ENCODE measurements at places on chromosomes 13 and 19.

- DNase-seq: no peak
Measured at GRCh38 chr13:36548129-36548528, 115.8 kb downstream of the CCNA1 start.

DNA sequence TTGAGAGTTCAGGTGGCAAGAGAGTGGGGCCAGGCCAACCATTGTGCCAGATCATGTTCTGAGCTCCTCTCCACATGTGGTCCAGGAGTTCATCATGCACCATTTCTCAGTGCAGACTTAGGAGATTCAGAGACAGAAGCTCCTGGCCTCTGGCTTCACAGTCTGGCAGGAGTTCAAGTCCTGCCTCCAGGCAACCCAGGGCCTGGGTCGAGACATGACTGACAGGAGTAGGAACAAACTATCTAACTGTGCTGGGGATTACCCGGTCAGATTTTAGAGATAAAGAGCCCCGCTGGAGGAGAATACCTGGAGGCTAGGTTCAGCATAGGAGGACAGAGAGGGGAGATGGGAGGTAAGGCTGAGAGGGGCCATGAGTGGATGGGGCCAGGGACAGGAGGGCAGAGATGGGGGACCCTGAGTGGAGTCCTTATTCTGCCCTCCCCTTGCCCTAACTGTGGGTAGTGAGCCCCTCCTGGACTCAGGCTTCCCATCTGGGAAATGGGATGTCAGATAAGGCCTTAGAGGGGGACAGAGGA lies 906 bp upstream of the CYP4F11 start:
- no peak for DNase-seq

DNA sequence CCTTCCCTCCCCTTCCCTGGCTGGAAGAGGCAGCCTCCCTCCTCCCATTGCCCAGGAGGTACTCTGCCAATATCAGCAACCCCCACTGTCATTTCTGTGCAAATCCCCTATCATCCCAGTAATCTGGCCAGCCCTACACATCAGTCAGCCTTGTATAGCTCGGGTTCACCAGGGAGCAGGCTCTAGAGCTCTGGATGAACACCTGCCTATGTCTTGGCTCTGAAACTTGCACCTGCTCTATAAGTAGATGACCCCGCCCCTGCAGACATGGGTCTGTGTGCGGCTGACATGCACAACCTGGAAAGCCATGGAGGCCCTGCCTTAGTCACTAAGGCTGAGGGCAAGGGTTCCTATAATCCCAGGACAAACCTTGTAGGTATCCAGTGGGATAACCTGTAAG lies 1042.9 kb downstream of the UQCRFS1 start:
- DNase-seq: no peak

DNA sequence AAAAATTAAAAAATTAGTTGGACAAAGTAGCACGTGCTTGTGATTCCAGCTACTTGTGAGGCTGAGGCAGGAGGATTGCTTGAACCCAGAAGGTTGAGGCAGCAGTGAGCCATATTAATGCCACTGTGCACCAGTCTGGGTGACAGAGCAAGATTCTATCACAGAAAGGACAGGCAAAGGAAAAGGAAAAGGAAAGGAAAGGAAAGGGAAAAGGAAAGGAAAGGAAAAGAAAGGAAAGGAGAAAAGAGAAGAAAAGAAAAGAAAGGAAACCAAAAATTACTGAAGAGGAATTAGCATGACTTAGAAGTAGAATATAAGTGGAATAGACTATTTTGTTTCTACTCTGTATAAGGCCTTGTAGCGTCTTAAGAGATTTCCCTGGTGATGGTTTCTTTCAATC lies 122.3 kb downstream of the RBM26 start:
- no peak for DNase-seq

GRCh38 chr13:31038834-31039552 lies 106.5 kb downstream of the TEX26 start:
- DNase-seq: peak; percentile 37

- DNase-seq: no peak
Measured at GRCh38 chr19:29574510-29574909, 31.6 kb upstream of the POP4 start.

DNA sequence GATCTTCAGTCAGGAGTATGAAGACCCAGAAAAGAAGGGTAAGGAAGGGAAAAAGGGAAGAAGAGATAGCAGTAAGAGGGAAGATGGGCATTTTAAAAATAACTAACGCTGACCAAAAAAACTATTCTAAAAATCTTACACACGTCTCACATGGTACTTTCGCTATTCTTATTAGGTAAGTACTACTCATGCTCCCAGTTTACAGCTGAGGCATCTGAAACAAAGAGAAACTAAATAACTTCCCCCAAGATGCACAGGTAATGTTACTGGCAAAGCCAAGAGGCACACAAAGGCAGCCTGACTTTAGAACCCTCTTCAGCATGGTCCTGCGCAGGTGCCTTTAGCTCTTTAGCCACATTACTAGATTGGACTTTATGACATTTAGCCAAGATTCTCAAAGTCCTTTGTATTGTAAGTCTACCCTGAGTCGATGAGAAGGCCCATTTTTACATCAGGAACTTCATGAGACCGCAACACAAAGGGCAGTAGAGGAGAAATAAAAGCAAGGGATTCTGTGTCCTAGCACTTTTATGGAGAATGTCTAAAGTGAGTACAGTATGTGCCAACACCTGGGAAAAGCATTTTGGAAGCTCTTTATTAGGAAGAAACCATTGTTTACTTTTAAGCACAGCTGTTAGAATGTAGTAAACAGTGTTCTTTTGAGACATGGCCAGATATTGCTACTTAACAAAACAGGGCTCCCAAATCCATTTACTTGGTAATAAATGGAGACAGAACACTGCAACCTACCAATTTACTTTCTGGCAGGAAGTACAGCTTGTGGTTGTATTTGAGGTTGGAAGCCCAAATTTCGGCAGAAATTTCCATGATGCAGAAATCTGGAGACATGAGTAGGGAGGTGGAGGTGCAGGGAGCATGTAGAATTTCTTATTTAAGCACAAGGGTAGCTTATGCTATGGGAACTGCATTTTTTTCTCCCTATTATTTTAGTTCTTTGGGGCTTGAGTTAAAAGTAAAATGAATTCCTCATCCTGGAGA lies 250.7 kb downstream of the KCTD12 start:
- DNase-seq: no peak

DNA sequence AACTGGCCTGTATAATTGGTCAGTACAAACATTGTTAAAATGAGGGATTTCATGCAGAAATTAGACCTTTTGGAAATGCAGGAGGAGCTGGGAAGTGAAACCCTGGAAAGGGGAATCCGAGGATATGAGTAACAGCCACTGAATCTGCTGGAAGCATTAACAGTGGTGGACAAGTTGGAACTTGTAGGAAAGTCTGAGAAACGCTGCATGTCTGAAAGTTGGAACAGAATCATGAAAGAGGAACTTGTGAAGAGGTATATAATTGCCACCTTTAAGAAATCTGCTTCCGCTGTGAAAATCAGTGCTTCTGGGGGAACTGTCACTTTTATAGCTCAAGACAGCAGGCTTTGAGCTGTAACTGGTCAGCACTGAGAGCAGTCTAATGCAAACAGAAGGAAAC lies 716.5 kb upstream of the PRR20A start:
- DNase-seq: no peak

DNA sequence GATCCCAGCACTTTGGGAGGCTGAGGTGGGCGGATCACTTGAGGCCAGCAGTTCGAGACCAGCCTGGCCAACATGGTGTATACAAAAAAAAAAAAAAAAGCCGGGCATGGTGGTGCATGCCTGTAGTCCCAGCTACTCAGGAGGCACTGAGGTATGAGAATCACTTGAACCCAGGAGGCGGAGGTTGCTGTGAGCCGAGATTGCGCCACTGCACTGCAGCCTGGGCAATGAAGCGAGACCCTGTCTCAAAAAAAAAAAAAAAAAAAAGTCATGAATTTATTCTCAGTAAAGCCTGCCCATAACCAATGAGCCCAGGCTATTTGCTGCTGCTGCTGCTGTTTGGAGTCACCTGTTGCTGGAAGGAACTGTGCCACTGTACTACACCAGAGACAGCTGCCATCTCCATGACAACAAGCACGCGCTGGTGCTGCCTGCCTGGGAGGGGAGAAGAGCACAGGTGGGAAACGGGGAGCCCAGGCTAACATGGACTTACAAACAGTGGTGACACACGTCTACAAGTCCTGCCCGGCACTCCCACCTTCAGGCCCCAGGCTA lies 11.3 kb downstream of the ZFR2 start:
- DNase-seq: peak; percentile 74

GRCh38 chr13:79297128-79297527 lies 108.9 kb downstream of the RBM26 start:
- DNase-seq: no peak

GRCh38 chr19:35657904-35658700 lies 8.2 kb upstream of the UPK1A start:
- no peak for DNase-seq

GRCh38 chr13:88627071-88627470 lies 955.9 kb downstream of the SLITRK5 start:
- no peak for DNase-seq

- DNase-seq: no peak
Measured at GRCh38 chr19:23991170-23991569, 76.5 kb downstream of the ZNF726 start.

DNA sequence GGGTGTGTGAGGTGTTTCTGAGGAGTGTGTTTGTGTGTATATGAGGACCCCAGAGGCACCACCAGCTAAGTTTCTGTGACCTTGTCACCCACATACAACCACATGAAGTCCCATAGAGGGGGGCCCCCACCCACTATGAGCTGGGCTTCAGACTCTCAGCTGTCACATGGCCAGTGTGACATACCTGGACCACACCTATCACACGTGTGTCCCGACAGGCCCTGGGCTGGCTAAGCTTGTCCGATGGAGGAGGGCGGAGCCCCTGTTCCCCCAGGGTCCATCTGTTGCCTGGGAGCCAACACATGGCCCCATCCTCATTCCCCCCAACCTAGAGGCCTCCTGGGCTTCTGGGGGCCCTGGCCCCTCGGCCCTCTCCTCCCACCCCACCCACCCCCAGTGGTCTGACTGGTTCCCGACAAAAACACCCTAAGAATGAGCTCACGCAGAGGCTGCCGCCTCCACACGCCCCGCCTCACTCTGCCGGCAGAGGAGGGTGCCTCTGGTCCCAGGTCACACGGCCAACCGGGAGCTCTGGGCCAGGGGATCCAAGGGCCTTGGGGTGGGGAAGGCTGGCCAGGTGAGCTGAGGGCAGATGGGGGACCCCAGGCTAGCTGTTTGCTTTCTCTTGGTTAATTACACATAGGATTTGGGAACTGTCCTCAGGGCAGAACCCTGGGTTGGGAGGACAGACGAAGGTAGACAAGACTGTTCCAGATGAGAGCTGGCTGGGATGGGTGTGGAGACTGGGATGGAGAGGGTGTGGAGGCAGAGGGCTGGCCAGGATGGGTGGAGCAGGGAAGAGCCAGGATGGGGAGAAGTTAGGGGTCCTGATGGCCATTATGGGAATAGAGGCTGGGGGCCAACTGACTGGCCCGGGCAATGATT lies 4.3 kb downstream of the KLC3 start:
- no peak for DNase-seq

- no peak for DNase-seq
Measured at GRCh38 chr19:38209152-38209551, 14.9 kb downstream of the DPF1 start.

- no peak for DNase-seq
Measured at GRCh38 chr13:26602783-26603182, 45.3 kb downstream of the WASF3 start.

GRCh38 chr13:46675016-46675415 lies 121.9 kb downstream of the ESD start:
- no peak for DNase-seq

- DNase-seq: no peak
Measured at GRCh38 chr13:78884571-78884970, 225.6 kb upstream of the OBI1 start.

- DNase-seq: no peak
Measured at GRCh38 chr13:93987458-93987857, 492.0 kb downstream of the DCT start.

DNA sequence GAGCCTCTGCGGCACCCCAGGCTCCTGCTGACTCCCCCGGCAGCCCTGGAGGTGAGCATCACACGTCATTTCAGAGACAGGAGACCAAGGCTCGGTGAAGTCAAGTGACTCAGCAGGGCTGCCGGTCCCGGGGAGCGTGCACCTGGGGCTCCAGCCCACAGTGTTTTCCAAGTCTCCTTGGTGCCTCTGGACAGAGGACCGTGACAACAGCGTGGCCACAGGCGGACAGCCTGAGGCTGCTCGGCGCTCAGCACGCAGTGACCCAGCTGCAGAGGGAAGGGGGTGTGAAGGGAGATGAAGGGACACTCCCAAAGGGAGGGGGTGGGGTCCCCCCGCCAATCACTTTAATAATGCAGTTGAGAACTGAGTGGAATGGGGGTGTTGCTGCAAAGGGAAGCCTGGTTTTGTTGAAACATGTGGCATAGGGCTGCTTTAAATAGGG lies 17.5 kb upstream of the ASPDH start:
- DNase-seq: no peak

GRCh38 chr19:33476151-33476707 lies 45.4 kb downstream of the PEPD start:
- DNase-seq: no peak

- DNase-seq: no peak
Measured at GRCh38 chr13:37869506-37869755, 141 bp downstream of the TRPC4 start.

GRCh38 chr19:35000647-35001501 lies 751 bp downstream of the GRAMD1A start:
- DNase-seq: no peak

- DNase-seq: peak; percentile 94
Measured at GRCh38 chr19:35248310-35249145, at the start of gene LSR. Gene LSR (plus strand): TSS chr19:35249002. CDS start chr19:35249023, 21 bp downstream.

DNA sequence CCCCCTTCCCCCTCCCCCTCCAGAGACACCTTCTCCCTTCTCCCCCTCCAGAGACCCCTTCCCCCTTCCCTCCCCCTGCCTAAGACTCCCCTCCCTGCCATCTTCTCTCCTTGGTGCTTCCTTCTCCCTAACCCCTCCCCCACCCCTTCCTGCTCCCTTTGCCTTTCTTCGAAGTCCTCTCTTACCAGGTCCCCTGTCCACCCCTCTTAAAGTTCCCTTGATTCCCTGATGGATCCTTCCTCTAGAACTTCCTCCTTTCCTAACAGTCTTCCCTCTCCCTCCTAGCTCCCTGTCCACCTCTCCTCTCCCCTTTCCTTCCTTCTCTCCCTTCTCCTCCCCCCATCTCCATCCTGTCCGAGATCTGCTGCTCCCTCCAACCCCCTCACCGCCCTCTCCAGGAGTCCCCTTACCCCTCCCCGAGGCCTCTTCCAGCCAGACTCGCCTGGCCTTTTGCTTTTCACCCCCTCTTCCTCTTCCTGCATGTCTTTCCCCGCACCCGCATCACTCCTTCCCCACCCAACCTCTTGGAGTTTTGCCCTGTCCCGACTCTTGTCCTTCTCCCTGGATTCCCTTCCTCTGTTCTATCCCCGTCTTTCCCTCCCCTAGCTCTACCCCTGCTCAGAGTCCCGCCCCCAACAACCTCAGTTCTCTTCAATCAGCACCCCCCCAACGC lies 3.1 kb downstream of the TNFSF9 start:
- no peak for DNase-seq

- DNase-seq: no peak
Measured at GRCh38 chr13:47934371-47934770, 66.7 kb downstream of the SUCLA2 start.
